ENCODE measurements at places on chromosomes 13 and 19.

- DNase-seq, result peak; percentile 9
Observed at GRCh38 chr13:28058866-28059613, 41.3 kb downstream of the FLT3 start.

GRCh38 chr19:46211201-46211881 lies 18.2 kb upstream of the IGFL1 start:
- DNase-seq, result no peak

DNA sequence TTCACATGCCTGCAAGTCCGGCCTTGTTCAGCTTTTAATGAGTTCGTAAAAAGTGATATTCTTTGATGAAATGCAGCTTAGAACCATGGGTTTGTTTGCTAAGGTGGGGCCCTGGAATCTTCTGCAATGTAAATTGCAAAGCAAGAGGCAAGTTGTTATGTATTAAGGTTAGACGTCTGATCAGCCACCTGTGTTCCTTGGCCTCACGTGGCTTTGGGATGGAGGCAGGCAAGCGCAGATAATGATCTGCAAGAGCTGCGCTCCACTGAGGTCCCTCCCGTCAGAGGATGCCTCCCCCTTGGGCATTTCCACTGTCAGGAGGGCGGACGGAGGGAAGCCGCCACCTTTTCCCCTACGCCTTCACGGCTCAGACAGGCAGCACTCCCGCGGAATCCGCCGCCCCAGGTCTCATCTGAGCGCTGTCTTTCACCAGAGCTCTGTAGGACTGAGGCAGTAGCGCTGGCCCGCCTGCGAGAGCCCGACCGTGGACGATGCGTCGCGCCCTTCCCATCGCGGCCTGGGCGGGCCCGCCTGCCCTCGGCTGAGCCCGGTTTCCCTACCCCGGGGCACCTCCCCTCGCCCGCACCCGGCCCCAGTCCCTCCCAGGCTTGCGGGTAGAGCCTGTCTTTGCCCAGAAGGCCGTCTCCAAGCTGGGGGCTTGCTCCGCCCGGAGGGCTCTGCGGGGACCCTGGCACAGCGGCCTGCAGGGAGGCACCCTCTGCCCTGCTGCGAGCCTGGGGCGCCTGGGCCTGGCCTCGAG lies 110.9 kb downstream of the CRYL1 start:
- DNase-seq, result no peak

GRCh38 chr19:35120492-35120891 lies 4.9 kb downstream of the FXYD3 start:
- no peak for DNase-seq

- no peak for DNase-seq
Observed at GRCh38 chr13:100532090-100532766, 56.4 kb downstream of the GGACT start.

- DNase-seq, result no peak
Observed at GRCh38 chr13:98772794-98773452, 20.5 kb upstream of the SLC15A1 start.

- DNase-seq, result no peak
Observed at GRCh38 chr13:37893321-37893720, 23.7 kb upstream of the TRPC4 start.

- DNase-seq, result no peak
Observed at GRCh38 chr13:63625869-63626268, 2210.2 kb upstream of the PCDH20 start.

DNA sequence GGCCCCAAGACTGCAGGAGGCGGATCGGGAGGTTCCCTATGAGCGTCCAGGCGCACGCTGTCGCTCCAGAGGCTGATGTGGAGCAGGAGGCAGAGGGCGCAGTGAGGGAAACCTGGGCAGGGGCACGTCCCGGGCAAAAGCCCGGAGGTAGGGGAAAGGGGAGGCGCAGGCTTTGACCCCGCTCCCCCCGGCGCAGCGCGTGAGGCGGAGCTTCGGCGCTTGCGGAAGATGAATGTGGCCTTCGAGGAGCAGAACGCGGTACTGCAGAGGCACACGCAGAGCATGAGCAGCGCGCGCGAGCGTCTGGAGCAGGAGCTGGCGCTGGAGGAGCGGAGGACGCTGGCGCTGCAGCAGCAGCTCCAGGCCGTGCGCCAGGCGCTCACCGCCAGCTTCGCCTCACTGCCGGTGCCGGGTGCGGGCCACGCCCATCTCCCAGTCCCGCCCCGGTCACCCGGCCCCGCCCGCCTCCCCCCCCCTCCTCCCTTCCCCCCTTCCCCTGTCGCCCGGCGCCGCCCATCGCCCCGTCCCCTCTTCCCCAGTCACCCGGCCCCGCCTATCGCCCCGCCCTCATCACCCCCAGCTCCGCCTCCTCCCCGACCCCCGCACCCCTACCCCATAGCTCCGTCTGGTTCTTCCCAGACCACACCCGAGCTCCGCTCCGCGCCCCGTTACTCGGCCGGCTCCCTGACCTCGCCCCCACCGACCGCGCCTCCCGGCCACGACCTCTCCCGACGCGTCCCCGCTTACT lies 4.1 kb downstream of the HMG20B start:
- DNase-seq, result no peak

DNA sequence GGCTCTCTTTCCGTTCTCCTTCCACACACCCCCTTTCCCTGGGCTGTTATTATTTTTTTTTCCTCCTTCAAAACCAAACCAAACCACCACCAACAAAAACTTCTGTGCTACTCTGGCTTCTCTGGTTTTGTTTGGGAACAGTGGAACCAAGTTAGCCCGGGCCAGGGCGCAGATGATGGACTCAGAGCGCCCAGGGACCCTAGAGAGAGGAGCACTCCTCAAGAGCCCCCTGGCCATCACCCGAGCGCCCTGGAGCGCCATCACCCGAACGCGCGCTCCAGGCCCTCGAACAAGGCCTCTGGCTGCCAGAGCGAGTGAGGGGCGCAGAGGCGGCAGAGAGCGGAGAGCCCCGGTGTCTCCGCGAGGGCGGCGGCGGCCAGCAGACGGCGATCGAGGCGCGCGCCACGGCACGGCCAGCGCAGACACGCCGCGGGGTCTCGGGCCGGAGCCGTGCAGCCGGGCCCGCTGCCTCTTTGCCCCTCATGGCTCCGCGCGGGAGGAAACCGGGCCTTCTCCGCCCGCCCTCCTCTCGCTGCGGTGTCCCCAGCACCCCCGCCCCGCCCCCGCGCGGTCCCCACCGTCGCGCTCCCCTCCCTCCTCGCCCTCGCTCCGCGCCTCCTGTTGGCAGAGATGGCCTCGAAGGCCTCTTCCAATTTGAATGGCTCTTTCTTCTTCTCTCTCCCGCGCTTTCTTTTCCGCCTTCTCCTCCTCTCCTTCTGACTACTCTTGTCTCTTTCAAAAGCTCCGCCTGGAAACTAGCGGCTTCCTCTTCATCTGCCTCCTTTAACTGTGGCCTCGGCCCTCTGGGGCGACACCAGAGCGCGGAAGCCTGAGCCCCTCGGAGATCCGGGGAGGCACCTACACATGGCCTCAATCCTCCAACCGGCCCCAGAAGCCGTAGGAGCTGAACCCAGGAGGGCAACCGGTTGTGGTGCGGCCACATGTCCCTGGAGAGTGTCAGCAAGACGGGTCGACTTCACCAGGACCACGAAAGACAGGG lies 4.1 kb upstream of the SOX1 start:
- no peak for DNase-seq

Data from T-helper 2 cell treated with Interferon-gamma antibody and Interleukin-4, amounts not matched to agents 5 μg/mL and 100 μg/mL, for 36 hours (primary cell).